ENCODE measurements at places on chromosomes 4 and X.
A peak's percentile ranks its signal among the peaks of the same experiment; 100 is the strongest.

DNA sequence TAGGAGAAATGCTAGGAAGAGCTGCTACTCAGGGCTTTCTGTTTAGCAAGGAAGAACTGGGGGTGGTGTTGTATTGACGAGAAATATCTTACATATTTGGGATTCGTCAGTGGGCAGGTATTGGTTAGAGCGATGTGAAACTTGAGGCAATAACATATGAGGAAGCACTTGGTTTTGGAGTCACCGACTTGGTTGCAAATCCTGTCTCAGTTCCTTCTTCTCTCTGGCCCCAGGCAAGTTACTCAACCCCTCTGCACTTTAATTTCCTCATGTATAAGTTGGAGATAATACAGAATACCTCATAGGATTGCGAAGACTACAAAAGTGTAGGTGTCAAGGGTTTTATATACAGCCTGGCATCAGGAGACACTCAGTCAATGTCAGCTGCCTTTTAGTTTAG, 34.1 kb downstream of the GPAT3 start:
- no peak for DNase-seq

GRCh38 chr4:167943872-167944505, 148.3 kb upstream of the ANXA10 start:
- no peak for DNase-seq

DNA sequence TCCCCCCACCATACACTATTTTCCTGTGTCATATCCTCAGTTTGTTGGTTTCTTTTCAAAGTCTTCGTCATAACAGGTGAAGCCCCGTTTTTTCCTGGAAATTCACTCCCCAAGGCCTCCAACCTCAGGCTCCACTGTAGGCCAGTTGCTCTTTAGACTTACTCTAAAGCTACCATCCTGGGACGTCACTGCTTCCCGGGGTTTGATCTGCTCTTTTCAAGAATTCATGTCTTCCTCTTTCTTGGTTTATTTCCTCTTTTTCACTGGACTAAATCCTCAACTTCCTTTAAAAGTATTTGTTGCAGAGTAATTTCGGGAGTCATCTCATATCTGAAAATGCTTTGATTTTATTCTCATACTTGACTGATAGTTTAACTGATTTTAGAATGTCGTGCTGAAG, 6.5 kb upstream of the SERTM2 start:
- no peak for DNase-seq

DNA sequence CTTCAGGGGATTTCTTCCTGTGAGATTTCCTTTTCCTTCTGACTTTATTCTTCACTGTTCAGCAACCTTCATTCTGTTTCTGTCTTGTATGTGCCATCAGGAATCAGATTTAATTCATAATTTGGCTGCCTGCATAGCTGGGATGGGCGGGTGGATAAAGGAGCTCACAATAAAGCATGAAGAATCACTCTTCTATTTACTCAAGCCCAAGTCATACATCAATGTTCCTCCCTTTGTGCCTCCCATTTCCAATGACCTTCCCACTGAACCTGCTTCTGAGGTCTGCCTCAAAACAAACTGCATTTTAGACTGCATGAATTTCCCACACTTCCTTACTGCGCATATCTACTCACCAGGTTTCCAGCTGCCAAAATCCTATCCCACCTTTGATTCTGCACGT, 14.0 kb downstream of the PDGFC start:
- DNase-seq: no peak

GRCh38 chrX:9257718-9258420, 207.0 kb upstream of the TBL1X start:
- DNase-seq: no peak

GRCh38 chr4:180798036-180798577, 1445.1 kb upstream of the TENM3 start:
- DNase-seq: no peak

- no peak for DNase-seq
Observed at GRCh38 chr4:127631420-127631819, 1.3 kb upstream of the INTU start.

DNA sequence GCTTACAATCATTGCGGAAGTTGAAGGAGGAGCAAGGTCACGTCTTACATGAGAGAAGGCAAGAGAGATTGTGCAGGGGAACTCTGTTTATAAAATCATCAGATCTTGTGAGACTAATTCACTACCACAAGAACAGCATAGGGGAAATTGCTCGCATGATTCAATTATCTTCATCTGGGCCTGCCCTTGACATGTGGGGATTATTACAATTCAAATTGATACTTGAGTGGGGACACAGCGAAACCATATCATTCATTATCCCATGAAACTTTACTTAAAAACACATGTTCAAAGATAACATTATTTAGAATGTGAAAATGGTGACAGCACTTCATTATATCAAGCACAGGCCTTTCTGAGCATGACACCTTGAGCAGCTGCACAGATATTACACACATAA, 1087.8 kb downstream of the C4orf33 start:
- DNase-seq: no peak

- DNase-seq: no peak
Observed at GRCh38 chrX:118259213-118259612, 86.7 kb upstream of the WDR44 start.

GRCh38 chr4:72602396-72603376, 33.7 kb upstream of the ADAMTS3 start:
- DNase-seq: no peak

DNA sequence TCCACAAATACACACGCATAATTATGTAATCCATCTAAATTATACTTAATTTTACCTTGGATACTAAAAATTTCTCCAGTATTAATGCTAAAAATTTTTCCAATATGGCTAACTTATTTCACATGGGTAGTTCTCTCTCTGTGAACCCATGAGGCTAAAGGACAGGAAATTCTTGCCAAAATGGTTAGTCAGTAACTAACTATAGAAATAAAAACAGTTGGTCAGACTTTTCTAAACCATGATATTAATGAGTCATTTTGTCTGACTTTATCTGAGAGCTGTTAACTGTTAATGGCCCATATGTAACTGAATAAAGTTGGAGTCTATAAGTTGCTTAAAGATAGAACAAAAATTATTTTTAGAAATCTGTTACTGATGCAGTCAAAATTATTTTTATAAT, 549.4 kb downstream of the TLL1 start:
- DNase-seq: no peak

- no peak for DNase-seq
Observed at GRCh38 chrX:10166248-10166716, 9.5 kb downstream of the CLCN4 start.

GRCh38 chrX:151982222-151982621, 7.7 kb upstream of the GABRE start:
- DNase-seq: no peak

DNA sequence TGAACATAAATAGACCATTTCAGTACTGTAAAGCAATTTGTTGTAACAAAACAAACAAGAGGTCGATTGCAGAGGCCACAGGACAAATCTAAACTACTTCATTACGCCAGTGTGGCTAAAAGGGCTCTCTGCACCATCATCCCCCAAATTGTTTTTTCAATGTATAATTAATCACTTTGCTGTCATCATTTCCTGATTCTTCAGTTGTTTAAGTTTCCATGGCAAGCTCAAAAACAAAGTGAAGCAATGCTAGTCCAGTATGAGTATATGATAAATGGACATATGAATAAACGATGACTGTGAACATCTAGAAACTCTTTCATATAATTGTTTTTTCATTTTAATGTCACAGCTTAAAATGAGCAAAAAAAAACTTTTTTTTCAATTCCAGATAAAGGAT, 235.4 kb upstream of the FGF13 start:
- DNase-seq: no peak

GRCh38 chr4:15914736-15915135, 23.8 kb downstream of the FGFBP1 start:
- DNase-seq: no peak

GRCh38 chrX:46627711-46628419, 54.3 kb downstream of the CHST7 start:
- no peak for DNase-seq

- DNase-seq: no peak
Observed at GRCh38 chr4:41883988-41884734, 51.1 kb upstream of the TMEM33 start.

DNA sequence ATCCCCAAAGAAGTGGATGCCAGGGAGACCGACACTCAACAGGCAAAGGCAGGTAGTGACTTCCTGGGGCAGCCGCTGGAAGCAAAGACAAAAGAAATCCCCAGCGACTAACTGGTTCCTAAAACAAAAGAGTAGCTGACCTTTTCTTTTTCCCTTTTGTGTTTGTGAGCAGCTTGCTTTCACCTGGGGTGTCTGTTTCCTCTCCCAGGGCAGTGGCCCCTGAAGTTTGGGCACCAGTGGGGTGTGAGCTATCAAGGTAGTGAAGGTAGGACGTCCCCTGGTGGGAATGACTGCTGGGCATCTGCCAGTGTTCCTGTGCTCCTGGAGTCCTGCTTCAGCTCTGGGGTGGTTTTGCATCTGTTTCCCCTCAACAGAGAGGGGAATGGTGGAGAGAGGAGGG, 41.6 kb upstream of the STIM2 start:
- DNase-seq: no peak

GRCh38 chr4:67546004-67546356, 677 bp upstream of the CENPC start:
- DNase-seq: no peak

DNA sequence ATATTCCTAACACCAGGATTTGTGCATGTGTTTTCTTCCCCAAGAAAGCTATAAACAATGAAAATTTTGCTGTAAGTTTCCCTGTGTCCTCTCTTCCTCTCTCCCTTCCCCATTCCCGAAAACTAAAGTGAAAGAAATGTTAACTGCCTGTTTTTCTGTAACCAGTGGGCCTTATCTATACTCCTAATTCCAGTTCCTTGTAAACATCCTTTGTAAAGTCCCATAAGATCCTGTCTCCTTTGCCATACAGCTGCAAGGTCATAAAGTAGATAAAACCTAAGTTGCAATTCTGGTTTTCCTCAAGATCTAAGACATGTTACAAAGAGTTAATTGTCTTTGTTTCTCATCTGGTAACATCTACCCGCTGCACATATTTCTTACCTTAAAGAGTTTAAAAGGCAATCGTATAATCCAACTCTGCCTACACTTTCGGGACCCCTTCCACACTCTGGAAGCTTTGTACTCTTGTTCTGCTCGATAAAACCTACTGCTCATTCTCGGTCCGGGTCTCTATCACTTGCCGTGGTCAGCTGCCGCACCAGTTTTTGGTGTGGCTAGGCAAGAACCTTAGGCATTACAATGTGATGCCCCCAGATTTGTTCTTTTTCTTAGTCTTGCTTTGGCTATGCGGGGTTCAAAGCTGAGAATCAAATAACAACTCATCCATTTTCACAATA, 20.5 kb downstream of the UGT2B7 start:
- DNase-seq: no peak

- no peak for DNase-seq
Observed at GRCh38 chr4:37881811-37882210, 9.1 kb upstream of the TBC1D1 start.

- DNase-seq: no peak
Observed at GRCh38 chr4:108126806-108127205, 41.9 kb downstream of the LEF1 start.

DNA sequence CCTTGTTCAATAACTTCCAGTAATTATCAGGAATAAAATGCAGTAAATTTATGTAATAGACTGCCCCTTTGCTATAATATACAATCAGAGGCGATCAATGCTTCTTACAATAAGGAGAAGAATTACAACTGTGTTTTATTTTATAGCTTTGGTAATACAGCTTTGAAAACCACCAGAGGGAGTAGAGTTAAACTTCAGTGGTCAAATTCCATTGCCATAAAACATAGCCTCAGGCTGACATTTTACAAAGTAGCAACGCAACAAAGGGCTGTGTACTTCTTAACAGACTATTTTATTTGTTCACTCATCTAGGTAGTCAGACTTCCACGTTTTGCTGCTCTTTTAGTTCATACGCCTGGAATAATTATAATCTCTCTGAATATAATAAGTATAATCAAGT, 58.5 kb downstream of the TEX13C start:
- DNase-seq: no peak

DNA sequence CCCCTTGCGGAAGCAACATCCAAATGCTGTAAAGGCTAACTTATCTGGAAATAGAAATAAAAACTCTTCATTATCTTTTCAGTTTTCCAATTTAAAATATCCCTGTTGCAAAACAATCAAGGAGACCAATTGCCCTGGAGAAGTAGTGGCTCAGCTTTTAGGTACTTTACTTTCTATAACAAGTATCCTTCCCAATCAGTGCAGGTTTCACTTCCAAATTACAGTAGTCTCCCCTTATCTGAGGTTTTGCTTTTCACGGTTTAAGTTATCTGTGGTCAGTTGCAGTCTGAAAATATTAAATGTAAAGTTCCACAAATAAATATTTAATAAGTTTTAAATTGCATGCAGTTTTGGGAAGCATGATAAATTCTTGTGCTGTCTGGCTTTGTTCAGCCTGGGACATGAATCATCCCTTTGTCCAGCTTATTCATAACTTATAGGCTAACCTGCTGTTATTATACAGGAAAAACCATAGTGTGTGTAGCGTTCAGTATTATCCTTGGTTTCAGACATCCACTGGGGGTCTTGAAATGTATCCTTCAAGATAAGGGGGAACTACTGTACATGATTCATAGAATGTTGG, 973.1 kb upstream of the GRID2 start:
- DNase-seq: no peak

DNA sequence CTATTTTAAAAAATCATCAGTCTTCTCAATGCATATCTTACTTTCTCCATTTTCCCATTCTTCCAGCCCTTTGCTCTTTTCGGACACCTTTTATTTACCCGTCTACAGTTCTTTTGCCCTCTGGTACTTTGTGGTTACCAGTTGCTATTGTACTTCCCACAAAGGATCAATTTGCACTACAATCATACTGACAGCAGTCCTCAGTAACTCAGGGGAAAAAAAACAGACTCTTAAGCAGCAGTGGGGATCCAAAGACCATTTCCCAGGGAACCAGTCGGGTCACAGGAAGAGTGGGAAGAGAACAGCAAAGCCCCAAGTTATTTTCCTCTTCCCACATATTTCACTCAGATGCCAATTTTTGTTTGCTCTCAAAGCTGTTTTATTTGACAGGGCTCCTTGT, 23.1 kb downstream of the DMD start:
- no peak for DNase-seq

GRCh38 chr4:74471264-74471663, 26.3 kb downstream of the AREG start:
- DNase-seq: no peak

DNA sequence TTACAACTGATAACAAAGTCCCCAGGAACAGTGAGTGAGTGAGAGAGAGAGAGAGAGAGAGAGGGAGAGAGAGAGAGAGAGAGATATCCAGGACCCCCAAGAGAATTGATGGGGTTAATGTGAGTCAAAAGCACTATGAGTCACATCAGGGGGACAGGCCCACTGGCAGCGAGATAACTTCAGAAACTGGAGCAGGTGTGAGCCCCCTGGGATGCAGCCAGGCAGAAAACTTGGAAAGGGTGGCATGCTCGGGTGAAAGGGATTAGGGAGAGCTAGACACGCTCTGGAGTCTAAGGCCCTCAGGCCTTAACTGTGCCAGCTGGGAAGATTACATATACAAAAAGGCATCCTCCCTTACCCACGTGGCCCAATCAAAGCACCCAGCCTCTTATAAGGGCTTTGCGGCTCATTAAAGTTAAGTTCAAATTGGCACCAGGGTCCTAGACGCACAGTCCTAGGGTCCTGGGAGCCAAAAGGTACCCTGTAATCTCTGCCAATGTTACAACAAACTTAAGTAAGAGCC, 841 bp downstream of the ACOT9 start:
- DNase-seq: peak; percentile 50

GRCh38 chr4:79576429-79576753, 168.4 kb upstream of the GK2 start:
- DNase-seq: no peak
